GM03348 (cell line): ENCODE measurements at places on chromosomes 12 and 14.

GRCh38 chr12:93540466-93540865, 32.0 kb upstream of the SOCS2 start:
- DNase-seq, result no peak

DNA sequence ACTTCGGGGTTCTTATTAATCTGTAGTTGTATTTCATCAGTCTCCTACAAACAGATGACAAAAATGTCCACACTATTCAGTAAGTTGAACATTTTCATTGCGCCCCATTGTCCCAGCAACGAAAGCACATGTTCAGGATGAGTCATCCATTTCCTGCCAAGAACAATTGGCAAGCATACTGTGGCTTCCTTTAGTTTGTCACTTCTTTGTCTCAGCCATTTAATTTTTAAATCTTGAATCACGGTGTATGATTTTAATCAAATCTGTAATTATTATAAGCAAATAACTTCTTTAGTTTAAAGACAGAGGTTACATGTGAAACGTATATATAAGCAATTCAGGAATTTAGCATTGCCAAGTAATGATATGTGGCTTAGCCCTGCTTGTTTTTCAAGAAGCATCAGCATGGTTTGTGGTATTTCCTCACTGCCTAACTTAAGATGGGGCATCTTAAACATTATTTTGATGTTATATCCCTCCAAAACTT, 211.3 kb upstream of the KRR1 start:
- DNase-seq, result peak; percentile 72

GRCh38 chr14:79840103-79840502, 371.2 kb downstream of the DIO2 start:
- no peak for DNase-seq

DNA sequence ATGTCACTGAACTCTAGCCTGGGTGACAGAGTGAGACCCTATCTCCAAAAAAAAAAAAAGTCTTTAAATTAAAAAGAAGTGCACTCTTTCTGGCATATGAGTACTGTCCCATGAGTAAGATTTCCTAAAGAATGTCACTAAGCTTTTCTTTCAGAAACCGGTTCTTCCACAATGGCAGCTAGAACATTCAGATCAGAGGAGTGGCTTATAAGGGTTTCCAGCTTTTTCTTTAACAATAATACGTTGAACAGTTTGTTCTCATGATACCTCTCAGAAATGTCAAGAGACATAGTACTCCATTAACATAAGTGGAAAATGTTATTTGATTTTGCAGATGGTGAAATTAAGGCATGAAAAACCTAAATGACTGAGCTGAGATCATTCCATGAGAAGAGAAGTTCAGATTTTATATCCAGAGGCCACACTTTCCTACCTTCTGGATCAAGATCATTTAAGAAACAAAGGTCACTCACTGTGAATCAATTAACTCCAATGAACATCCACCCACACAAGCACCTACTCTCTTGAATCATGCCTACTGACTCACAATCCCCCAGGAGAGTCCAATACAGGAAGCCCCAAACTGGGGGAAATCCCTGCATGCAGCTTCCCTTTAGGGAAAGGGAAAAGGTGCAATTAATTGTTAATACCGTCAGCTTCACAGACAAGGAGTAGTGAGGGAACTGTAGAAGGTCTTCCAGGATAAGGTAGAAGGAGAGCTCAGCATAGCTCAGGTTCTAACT, 86.9 kb downstream of the SPTSSA start:
- DNase-seq, result no peak

DNA sequence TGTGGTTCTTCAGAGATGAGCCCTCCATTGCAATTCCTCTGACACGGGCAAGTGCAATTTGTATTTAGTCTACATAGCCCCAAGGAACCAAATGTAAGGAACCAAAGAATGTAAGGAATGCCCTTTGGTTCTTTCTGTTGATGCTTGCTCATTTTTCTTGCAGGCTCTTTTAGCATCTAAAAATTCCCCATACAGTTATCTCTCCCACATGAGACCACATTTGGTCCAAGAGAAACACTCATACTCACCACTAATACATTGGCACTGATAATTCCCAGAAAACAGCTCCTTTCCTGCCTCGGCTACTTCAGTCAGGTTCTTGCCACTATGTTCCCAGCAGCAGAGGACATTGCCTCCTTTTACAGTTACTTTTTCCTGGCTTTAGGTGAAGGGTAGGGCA, 332.6 kb downstream of the AEBP2 start:
- peak; percentile 69 for DNase-seq

DNA sequence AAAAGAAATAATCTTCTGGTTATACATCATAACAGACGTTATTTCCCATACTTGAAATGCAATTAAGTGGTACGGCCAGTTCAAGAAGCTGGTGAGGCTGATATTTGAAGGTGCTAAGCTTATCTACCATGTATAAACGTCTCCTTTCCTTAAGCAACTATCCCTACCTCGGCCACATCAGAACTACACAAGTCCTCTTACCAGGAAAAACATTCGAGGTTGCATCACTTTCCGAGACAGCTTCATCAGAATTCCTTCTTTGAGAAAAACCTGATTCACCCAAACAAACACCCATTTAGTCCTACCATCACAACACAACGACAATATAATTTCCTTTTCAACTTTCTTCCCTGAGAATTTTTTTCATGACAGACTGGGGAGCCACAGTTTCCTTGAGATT, 33.9 kb upstream of the NR2C1 start:
- no peak for DNase-seq

GRCh38 chr14:30016002-30016401, 88.4 kb upstream of the PRKD1 start:
- no peak for DNase-seq

GRCh38 chr14:105100910-105101309, 35.7 kb upstream of the GPR132 start:
- no peak for DNase-seq

DNA sequence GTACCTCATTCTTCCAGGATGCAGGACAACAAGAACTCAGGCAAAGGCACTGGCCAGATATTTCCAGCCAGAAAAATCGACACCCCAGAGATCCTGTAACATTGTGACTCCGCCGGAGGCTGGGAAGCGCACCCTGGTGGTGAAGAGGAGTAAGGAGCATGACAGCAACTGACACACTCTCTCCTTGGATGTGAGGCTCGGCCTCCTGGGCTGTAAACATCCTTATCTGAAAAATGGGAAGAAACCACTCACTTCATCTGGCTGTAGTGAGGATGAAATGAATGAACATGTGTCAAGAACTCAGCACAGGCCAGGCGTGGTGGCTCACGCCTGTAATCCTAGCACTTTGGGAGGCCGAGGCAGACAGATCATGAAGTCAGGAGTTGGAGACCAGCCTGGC, 27.5 kb downstream of the TCHP start:
- peak; percentile 87 for DNase-seq

GRCh38 chr12:53538209-53538689, 31.0 kb upstream of the NPFF start:
- DNase-seq, result peak; percentile 50

DNA sequence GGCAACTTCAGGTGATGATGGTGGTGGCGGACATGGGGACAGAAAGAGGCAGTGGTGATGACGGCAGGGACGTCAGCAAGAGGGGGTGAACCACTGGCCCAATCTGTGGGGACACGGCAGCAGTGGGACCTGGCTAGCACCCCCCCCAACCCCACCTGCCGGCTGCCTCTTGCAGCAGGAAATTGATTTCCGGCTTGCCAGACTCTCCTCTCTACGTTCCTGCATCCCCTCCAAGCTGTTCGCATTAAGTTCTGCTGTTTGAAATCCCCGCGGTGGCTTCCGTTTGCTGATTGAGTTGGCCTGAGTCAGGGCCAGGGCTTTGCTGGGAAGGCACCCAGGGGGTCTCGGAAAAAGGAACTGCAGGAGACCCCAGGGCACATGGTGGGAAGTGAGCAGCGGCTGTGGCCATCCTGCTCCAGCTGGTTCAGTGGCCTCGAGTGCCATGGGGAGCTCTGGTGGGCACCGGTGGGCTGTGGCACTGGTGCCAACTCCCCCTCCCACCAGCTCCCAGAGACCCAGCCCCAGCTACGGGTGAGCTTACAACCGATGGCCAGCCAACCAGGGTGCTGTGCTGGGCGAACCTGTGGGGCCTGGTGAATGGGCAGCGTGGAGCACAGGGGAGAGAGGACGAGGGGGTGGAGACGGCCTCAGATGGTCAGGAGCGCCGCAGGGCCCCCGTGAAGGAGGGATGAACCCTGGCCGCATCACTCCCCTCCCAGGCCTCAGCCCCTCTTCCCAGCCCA, 14.6 kb upstream of the NUDT14 start:
- no peak for DNase-seq

- no peak for DNase-seq
Observed at GRCh38 chr14:74855945-74856344, 20.0 kb downstream of the PROX2 start.

GRCh38 chr12:115155665-115156645, 472.0 kb upstream of the TBX3 start:
- DNase-seq, result peak; percentile 75

DNA sequence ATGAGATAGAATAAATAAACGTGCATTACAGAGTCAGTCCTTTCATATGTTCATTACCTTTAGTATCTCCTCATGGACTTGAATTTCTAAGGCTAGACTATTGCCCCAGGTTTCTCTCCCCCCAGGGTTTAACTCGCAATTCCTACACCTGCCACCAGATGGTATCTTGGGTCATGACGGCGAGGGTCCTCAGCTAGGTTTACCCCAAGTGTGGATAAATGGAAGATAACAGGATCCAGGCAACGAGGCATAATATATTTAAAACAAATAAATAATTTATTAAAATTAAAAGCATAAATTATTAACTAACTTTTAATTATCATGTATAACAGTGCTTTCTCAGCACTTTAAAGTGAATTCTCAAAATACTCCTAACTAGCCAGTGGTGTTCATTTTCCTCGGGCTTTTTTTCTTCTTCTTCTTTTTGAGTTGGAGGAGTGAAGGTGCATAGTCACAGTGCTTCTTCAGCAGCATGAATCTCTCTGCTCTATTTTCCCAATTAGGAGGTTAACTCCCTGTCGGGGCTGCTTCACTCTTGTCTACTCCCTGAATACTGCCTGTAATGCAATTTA, 243.5 kb upstream of the CAND1 start:
- peak; percentile 58 for DNase-seq

GRCh38 chr12:52649066-52649465, 2.9 kb downstream of the KRT2 start:
- DNase-seq, result no peak

- DNase-seq, result no peak
Observed at GRCh38 chr12:12323591-12323990, 26.5 kb downstream of the MANSC1 start.

DNA sequence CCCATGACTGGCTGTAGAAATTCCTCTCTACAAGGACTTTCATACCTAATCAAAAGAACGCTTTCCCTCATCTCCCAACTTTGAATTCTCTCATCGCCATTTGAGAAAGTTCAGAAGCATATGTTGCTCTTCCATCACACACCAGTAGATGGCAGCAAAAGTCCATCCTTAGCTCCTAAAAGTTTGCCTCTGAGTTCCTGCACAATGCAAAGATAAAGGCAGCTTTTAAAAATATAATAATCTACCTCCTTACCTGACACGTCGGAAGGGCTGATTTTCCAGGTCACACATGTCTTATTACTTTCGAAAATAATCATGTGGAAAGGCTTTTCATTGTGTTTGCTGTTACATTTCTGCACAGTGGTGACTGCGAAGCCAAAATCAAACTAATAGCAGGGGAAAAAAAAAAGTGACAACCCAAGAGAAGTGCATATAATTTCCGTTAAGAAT, 456.7 kb upstream of the SEL1L start:
- DNase-seq, result peak; percentile 60

GRCh38 chr14:30156571-30156970, 228.9 kb upstream of the PRKD1 start:
- no peak for DNase-seq

GRCh38 chr14:104392396-104393198, 187.0 kb upstream of the C14orf180 start:
- no peak for DNase-seq

DNA sequence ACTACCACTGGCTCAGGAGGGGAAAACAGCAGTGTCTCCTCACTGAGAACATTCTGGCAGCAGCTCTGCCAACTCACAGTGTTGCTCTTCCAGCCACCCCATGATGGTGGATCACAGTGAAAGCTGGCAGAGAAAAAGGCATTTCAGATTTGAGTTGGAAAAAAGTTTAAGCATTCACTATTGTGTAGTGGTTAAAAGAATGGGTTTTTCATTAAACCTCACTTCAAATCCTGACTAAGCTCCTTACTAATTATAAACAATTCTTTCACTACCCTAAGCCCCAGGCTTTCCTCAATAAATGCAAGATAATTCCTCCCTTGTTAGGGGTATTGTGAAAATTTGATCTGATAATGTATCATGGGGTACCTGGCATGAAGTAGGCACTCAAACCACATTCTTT, 518.1 kb downstream of the SNAPC1 start:
- DNase-seq, result no peak

GRCh38 chr12:53543539-53543938, 36.3 kb upstream of the NPFF start:
- peak; percentile 84 for DNase-seq

DNA sequence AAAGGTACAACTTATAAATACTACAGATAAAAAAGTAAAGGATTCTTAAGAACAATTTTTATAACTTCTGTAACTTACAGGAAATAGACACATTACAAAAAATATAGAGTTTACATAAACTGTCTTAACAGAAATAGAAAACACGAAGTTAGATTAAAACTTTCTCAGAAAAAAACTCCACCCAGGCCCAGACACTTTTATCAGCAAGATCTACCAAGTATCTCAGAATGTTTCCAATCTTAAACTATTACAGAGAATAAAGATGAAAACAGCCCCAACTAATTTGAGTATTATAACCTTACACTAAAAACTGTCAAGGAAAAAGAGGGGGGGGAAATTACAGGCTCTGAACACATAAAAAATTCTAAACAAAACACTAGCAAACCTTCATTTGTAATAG, 8.2 kb downstream of the ZFC3H1 start:
- DNase-seq, result no peak

DNA sequence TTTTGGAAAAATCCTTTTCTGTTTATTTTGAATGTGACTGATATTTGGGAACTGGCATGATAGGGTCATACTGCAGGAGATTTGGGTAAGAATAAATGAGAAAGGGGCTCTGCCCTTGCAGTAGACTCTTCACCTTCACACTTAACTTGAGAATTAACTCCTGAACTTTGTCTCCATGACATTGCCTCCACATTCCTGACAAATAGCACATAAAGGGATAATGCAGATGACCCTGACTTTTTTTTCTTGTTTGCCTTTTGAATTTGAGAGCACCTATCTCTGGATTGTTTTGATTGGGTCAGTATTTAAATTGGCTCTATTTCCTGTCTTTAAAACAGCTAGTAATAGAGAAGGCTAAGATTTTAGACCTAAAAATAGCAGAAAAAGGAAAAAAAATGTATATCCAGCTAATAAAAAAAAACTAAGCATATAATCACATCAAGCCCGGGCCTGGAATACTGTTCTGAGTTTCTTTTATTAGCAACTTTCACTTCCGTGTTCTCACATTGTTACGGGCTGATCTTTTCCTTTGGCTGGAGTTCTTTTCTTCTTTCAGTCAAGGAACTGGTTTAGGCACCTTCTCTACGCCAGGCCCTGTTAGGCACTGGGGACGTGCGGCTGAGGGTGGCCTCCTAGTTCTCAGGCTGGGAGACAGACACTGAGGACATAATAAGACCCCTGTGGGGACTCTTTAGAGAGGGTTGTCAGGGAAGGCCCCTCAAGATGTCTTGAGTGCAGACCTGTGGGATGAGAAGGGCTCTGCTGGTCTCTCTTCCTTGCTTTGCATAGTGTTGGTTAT, 53.1 kb upstream of the GNPNAT1 start:
- DNase-seq, result peak; percentile 24
